ENCODE measurements at places on chromosomes 13 and 19. TPM values are rescaled to one million over a fixed set of nuclear protein-coding genes. Genes with fewer than 3 reads are reported as not detected.

DPF1 gene
- total RNA-seq, result not detected

EXOC3L2 gene
- total RNA-seq, result 7.8 TPM

KLHL1 gene
- total RNA-seq, result not detected

MADCAM1 gene
- not detected for total RNA-seq

NAT14 gene
- total RNA-seq, result 15.2 TPM

GNA15 gene
- 4.6 TPM for total RNA-seq

PLVAP gene
- 103 TPM for total RNA-seq

ZNF154 gene
- total RNA-seq, result 18.4 TPM

ACTMAP gene
- total RNA-seq, result 4.8 TPM

FFAR1 gene
- not detected for total RNA-seq

SELENOV gene
- total RNA-seq, result 2.5 TPM

PALM gene
- 45.5 TPM for total RNA-seq

CDC42EP5 gene
- 16.9 TPM for total RNA-seq
